ENCODE measurements at places on chromosomes 2 and 18. TPM values are rescaled to one million over a fixed set of nuclear protein-coding genes. Genes with fewer than 3 reads are reported as not detected.

STPG4 gene
- total RNA-seq, result under 0.01 TPM

TFPI gene
- 0.64 TPM for total RNA-seq

TEKT4 gene
- not detected for total RNA-seq

FKBP1B gene
- total RNA-seq, result 16.5 TPM

AOX1 gene
- total RNA-seq, result 15.7 TPM

BCS1L gene
- 61.3 TPM for total RNA-seq

CAPN14 gene
- 35.1 TPM for total RNA-seq

ST6GAL2 gene
- total RNA-seq, result not detected

SERPINB12 gene
- total RNA-seq, result 1.4 TPM

LYPD1 gene
- total RNA-seq, result under 0.01 TPM

TMEM18 gene
- 19.5 TPM for total RNA-seq

RDH14 gene
- 18.2 TPM for total RNA-seq

IFIH1 gene
- 2.6 TPM for total RNA-seq

TWIST2 gene
- total RNA-seq, result 4.6 TPM

COBLL1 gene
- total RNA-seq, result 10.5 TPM

CNDP1 gene
- total RNA-seq, result not detected

RMND5A gene
- 48.5 TPM for total RNA-seq

IGFBP2 gene
- total RNA-seq, result 41.1 TPM

B4GALT6 gene
- total RNA-seq, result 2.4 TPM

CD8B2 gene
- not detected for total RNA-seq

KCNK3 gene
- not detected for total RNA-seq

WNT10A gene
- total RNA-seq, result 2.4 TPM

PAX8 gene
- total RNA-seq, result not detected

Measured in bronchial epithelial cell (primary cell).